SJCRH30 (cell line): ENCODE measurements at places on chromosomes 6 and 20.

- no peak for DNase-seq
These were observed 5.4 kb downstream of the SLC29A1 start for GRCh38 chr6:44228836-44229235.

- DNase-seq: no peak
These were observed 793 bp upstream of the PDSS2 start for GRCh38 chr6:107460083-107460631.

GRCh38 chr6:27176523-27177484, 70.7 kb upstream of the PRSS16 start:
- DNase-seq: peak; percentile 41

GRCh38 chr6:137160763-137161162, 12.7 kb downstream of the IL22RA2 start:
- no peak for DNase-seq

- no peak for DNase-seq
These were observed 28.8 kb upstream of the HMGA1 start for GRCh38 chr6:34207695-34208443.

DNA sequence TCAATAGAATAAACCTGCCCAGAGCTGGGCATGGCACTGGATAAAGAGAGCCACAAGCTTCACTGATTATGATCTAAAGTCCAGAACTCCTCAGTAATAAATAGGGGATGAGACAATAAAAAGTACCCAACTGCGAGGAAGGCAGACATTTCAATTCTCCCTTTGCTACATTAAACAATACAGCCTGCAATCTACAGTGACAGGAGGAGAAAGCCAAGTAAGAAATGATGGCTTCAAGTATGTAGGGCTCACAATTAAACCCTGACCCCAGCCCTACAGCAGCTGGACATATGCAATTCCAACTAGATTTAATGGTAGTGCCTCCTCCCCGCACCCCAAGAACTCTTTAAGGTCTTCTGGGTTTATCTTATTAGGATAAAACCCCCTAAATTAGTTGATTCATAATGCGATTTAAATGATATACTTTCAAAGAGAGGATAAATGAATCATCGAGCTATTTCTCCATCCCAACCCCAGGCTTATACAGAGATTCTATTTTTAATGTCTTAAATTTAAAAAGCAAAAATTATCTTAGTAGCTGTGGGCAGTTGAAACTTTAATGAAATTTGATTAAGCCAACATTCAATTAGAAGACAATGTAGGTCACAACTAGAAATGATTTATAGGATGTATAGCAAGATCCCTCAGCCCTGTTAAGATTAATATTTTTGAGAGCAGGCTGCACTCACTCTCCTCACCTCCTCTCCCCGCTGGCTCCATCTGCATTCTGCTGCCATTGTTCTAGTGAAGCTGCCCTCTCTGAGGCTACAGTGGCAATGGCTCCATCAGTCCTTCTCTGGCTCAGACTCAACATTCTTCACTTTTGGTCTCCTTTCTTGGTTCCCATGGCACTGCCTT, 57.1 kb downstream of the OGFRL1 start:
- DNase-seq: no peak

- DNase-seq: no peak
These were observed 137.9 kb downstream of the DTNBP1 start for GRCh38 chr6:15524861-15525401.
